ENCODE measurements at places on chromosomes 5 and 9.

GRCh38 chr9:114988962-114989599, 58.7 kb upstream of the TNFSF8 start:
- no peak for DNase-seq

- no peak for DNase-seq
Measured at GRCh38 chr9:21966140-21966851, 27.9 kb downstream of the CDKN2A start.

DNA sequence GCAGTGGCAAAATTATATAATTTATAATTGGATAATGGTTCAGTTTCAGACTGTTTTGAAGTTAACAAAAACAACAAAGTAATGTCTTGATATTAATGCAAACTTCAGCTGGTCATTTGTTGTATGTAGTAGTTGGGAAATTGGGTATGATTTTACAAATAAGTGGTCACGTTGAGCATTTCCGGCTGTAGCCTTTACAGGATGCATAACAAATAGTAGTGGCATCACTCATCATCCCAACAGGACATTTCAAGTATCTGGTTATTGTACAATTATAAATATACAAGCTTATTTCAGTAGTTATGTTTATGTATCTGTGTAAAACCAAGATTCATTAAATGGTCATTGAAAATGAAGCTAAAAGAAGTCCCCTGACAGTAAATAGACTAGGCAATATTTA, 72.9 kb downstream of the SMIM15 start:
- DNase-seq, result no peak

GRCh38 chr9:121721058-121721350, 69.6 kb downstream of the DAB2IP start:
- DNase-seq, result no peak

DNA sequence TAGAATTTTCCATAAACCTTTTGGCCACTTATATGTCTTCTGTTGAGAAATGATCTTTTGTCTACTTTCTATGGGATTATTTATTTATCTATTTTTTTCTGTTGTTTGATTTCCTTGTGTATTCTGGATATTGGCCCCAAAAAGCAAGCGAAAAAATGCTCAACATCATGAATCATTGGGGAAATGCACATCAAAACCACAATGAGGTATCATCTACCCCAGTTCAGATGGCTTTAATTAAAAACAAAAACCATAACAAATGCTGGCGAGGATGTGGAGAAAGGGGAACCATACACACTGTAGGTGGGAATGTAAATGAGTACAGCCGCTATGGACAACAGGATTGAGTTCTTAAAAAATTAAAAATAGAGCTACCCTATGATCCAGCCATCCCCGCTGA, 125.0 kb upstream of the LPCAT1 start:
- no peak for DNase-seq

DNA sequence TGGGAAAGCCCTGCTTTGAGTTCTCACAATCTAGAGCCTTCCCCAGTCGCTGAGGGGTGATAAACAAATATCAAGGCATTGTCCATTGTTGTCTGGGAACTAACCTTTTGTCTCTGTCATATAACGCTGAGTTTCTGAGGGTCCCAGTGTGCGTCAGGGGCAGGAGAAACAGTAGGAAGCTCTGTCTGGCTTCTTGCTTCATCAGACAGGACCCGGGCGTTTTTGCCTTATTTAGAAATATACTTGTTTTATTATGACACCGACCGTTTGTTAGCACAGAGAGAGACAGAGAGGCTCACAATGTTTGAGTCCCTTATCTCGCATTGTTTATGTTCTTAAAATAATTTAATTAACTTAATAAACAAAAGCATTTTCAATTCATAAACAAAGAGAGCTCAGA, 204.9 kb upstream of the GAS1 start:
- no peak for DNase-seq

- no peak for DNase-seq
Measured at GRCh38 chr9:96048956-96049831, 173.7 kb downstream of the ERCC6L2 start.

- DNase-seq, result no peak
Measured at GRCh38 chr5:138385660-138386059, 33.2 kb downstream of the KDM3B start.

DNA sequence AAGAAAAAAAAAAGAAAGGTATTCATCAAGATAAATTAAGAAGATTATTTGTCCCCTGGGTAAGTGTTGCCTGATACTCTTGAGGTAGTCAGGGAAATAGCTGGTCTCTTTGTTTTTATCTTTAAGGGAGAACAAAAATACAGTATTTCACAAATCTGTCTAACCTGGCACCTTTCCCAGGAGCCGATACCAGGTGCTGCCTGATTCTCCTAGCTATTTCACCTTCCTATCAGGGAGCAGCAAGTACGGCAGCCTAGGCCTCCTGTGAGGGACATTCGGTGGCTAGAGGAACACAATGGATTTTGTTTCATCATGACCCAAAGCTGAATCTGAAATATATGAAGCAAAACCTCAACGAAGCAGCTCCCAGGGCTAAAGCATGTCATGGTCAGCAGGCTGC, 86.0 kb downstream of the TARS1 start:
- no peak for DNase-seq

DNA sequence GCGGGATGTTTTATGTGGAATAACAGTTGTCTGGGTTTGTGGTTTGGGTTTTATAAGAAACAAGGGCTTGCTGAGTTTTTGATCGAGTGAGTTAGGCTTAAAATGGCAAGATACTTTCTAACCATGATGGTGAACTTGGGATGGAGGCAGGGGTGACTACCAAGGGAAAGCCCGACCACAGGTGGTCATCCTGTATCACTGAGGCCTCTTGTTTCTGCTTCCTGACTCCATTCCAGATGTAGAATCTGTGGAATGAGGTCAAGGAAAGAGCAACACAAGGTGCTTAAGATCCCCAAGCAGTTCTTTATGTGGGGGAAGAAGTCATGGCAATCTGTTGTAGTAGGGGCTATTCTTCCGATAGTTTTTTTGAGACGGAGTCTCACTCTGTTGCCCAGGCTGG, 122.3 kb downstream of the GOLPH3 start:
- no peak for DNase-seq

DNA sequence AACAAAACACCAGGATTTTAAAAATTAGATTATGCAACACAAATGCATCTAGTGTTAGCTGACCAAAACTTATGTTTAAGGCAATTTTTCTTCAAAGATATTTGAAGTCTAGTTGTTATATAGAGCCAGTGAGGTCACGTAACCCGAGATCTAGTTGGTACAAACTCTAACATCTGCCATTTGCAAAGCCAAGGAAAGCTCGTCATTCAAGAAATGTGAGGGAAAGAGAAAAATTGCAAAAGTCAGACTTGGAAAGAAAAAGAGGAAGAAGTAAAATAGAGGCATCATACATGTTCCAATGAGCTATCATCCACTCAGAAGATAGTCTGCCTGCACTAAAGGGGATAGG, 293.4 kb upstream of the PUM3 start:
- DNase-seq, result no peak

DNA sequence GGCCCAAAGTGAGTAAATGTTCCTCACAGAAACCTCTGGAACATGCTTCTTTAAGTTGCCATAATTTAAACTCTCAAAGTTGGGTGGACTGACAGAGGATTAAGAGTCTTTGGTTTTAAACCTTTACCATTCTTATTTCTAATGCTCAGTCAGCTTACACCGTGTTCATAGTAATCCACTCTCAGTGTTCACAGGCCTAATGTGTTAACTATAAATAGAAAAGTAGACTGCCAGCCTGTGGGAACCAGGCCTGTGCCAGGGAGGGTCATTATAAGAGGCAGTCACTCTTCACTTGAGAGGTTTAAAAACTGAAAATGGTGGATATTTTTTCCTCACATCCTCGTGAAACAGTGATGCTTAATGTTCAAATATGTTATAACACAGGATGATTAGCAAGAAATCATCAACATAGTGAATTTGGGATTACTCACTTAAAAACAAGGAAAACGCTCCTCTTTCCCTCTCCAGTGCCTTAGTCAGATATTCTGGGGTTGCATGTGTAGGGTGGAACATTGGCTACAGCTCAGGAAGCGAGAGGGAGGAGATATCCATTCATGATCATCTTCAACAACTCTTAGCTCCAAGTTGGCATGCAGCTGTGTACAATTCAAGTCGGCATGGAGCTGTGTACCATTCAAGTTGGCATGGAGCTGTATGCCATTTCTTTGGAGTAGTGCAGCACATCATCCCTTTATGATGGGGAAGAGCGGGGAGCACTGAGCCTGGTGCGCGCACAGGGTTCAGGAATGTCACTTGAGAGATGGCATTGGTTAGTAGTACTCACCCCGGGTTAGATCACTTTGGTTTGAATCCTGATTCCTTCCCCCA, 65.8 kb downstream of the KIAA1958 start:
- no peak for DNase-seq

- DNase-seq, result no peak
Measured at GRCh38 chr5:69364414-69364813, 4.9 kb downstream of the AK6 start.

DNA sequence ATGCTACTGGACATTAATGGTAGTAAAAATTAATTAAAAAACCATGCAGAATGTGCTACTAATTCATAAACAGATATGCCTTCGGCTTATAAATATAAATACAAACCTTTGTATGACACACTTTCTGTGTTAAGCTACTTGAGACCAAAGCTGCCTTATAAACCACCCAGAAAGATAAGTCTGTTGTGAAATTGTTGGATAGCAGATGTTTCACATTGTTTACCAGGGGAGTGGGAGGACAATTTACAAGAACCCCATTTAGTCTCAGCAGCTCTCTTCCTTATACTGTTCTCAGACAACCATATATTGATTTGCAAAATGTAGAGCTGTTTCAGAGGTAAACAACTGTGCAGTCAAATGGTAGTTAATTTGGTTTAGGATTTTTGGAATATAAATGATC, 524.4 kb downstream of the PRR16 start:
- DNase-seq, result no peak

GRCh38 chr5:9582406-9582805, 36.5 kb upstream of the SEMA5A start:
- no peak for DNase-seq

DNA sequence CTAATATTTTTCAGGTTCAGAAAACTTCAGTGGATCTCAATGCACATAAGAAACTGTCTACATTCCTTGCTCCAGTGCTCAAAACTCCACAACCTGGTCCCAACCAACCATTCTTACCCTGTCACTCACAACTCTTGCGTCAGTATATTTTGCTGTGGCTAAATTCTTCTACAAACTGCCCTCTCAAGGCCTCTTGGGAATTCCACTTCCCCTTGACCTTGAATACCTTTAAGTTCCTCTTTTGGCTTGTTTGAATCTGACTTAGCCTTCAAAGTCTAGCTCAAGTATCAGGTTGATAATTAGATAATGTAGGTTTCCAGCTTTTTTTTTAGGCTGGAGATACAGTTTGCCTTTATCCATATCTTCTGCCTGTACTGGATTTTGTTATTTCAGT, 128.3 kb downstream of the SLF1 start:
- DNase-seq, result no peak

DNA sequence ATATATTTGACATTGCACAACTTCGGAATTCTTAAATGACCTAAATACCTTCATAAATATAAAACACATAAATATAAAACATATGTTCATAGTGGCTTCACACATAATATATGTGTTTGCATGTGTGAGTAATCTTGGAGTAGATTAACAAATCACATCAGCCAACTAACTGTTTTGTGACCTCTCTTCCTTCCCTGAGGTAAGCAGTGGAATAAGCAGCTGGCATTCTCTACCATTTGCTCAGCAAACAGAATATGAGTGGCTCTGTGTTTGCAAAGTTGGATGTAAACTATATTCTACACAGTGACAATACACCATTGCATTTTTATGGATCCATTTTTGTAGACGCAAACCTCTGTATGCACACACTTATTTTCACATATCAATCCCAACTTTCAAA, 189.9 kb downstream of the ACER2 start:
- DNase-seq, result no peak

GRCh38 chr5:168172760-168173223, 118.7 kb upstream of the WWC1 start:
- no peak for DNase-seq

GRCh38 chr5:66881480-66882161, 285.4 kb downstream of the MAST4 start:
- DNase-seq, result no peak

DNA sequence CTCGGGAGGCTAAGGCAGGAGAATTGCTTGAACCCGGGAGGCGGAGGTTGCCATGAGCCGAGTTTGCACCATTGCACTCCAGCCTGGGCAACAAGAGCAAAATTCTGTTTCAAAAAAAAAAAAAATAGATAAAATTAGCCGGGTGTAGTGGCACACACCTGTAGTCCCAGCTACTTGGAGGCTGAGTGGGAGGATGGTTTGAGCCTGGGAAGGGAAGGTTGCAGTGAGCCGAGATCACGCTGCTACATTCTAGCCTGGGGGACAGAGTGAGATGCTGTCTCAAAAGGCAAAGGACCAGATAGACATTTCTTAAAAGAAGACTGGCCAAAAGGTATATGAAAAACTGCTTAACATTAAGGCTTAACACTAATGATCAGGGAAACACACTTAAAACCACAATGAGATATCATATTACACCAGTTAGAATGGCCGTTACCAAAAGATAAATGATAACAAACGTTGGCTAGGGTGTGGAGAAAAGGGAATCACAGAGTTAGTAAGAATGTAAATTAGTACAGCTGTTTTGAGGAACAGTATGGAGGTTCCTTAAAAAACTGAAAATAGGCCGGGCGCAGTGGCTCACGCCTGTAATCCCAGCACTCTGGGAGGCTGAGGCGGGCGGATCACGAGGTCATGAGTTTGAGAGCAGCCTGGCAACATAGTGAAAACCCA, 10.1 kb upstream of the MARVELD2 start:
- no peak for DNase-seq

DNA sequence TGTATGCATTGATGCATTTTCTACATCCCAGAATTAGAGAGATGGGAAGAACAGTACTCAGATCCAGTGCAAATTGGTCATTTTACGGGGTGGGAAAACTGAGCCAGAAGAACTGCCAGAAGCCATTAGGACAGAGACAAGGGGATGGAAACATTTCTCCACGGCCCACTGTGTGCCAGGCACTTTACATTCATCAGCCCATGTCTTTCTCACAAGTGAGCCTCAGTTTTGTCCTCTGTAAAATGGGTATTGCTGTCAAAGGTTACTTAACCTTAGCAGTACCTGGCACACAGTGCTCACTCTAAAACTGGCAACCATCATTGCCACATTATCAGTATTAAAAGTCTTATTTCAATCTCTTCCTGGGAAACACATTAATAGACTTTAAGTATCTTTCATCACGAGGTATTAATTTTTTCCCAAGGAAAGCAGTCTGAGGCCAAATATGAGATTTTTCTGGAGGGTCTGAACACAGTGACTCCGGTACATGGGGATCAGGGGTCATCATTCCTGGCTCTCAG, 5.2 kb downstream of the DUSP1 start:
- no peak for DNase-seq

- DNase-seq, result no peak
Measured at GRCh38 chr5:134073404-134073803, 41.1 kb upstream of the TCF7 start.

- DNase-seq, result no peak
Measured at GRCh38 chr9:111393971-111394370, 63.9 kb upstream of the OR2K2 start.
